Right atrium auricular region (tissue), 2 donors: ENCODE measurements at places on chromosomes 6 and 20.

DNA sequence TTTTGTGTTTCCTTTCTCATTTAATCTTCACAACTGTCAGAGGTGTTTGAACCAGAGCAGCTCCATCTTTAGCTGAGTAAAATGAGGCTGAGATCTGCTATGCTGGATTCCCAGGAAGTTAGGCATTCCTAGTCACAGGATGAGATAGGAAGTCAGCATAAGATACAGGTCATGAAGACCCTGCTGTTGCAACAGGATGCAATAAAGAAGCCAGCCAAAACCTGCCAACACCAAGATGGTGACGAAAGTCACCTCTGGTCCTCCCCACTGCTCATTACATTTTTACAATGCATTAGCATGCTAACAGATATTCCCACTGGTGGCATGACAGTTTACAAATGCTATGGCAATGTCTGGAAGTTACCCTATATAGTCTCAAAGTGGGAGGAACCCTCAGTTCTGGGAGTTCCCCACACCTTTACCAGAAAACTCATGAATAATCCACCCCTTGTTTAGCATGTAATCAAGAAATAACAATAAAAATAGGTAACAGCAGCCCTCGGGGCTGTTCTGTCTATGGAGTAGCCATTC, 262.2 kb upstream of the FERMT1 start:
- DNase-seq: no peak

GRCh38 chr6:89024456-89024855, 56.1 kb upstream of the PNRC1 start:
- DNase-seq: no peak

- no peak for DNase-seq
Measured at GRCh38 chr6:56279331-56280080, 32.1 kb upstream of the COL21A1 start.

DNA sequence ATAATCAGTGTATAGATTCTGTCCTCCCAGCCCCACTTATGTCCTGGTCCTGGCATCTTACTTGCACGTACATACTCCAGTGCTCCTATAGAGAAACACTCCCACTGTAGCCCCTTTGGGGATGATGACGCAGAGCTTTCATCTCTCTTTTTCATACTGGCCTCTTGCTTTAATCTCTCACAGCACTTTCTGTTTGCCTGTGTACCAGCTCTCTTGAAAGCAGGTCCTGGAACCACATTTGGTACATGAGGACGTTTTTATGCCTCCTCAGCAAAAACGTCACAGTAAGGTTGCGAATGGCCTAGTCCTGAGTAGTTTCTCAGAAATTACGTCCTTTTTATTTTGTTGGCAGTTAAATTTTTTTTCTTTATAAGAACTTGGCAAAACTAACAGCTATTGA, 10.8 kb downstream of the L3MBTL3 start:
- DNase-seq: no peak

- no peak for DNase-seq
Measured at GRCh38 chr6:40558102-40558501, 29.1 kb downstream of the LRFN2 start.

- no peak for DNase-seq
Measured at GRCh38 chr20:64228751-64229506, 26.6 kb upstream of the PCMTD2 start.

- no peak for DNase-seq
Measured at GRCh38 chr6:3230900-3231246, 3.4 kb upstream of the TUBB2B start.
